ENCODE measurements at places on chromosomes 3 and 15.

- DNase-seq = no peak
These were observed 8.5 kb downstream of the CCDC9B start for GRCh38 chr15:40332113-40332781.

DNA sequence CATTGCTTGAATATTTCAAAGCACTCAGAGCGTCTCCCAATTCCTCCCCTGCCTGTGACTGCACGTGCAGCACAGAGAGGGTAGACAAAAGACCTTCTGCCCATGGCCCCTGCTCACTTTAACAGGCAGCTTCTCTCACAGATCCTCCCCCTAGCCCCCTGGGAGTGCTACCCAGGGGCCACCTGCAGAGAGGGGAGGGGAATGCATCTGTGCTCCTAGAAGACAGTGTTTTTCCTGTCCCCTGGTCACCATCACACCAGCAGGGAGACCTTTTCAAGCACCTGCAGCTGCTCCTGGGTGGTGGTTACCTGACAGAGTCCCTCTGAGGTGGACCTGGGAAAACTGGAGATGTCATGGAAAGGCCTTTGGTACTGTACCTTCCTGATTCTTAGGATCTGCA, 56.7 kb upstream of the PRR23C start:
- DNase-seq = no peak

- DNase-seq = peak; percentile 68
These were observed 275.4 kb downstream of the TIGIT start for GRCh38 chr3:114569186-114569585.

DNA sequence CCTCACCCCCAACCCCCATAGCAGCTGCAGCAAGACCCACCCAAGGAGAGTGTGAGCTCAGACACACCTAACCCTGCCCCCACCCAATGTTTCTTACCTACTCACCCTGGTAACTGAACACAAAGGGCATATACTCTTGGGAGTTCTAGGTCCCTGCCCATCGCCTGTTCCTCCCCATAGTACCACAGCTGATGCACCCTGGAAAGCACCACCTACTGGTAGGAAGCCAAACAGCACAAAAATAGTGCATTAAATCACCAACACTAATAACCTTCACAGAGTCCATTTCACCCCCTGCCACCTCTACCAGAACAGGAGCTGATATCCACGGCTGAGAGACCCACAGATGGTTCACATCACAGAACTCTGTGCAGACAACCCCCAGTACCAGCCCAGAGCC, 245.2 kb downstream of the EFHB start:
- no peak for DNase-seq

GRCh38 chr3:89367166-89367565, 259.7 kb downstream of the EPHA3 start:
- DNase-seq = no peak

- no peak for DNase-seq
These were observed 10.7 kb downstream of the MB21D2 start for GRCh38 chr3:192906940-192907339.
